ENCODE measurements at places on chromosomes 1 and 21.

DNA sequence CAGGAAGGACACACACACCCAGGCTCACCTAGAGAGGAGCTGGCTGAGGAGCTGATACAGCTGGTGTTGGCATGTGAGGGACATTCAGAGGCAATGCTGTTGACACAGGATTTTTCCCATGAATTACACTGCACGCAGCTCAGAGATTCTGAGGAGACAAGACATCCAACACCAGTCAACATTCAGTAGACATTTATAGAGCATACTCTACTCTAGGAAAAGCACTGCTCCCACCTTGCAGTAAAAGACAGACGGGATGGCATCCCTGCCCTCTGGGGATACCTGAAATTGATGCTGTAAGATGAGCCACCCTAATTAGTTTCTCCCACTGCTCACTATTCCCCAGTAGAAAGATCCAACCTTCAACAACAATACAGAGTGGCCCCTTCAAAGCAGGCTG is 5.1 kb downstream of the LYPD8 start:
- no peak for DNase-seq

DNA sequence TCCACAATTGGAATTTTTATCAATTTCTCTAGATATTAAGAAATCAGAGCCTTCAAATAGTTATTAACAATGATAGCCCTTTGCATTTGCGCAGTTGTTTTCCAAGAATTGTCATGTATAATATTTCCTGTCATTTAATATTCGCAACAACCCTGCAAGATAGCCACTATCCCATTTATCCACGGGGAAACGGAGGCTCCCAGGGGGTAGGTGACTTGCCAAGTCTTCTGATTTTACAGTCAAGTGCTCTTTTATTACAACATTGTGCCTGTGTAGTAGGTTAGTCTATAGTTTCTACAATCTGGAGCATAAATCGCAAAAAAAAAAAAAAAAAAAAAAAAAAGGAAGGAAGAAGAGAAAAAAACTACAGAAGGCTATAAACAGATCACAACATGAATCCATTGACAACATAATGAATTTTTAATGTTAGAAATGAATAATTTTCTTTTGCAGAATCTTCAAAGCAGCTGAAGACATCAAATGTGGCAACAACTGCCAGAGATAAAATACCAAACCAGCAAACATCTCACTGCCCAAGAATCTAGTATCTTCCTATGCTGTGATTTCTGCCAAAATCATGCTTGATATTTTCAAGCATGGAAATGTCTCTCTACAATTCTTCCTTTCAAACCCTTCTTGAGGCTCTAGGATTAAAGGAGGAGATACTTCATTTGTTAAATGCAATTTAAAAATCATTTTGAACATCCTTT is 125.5 kb downstream of the PTPN14 start:
- DNase-seq: no peak

GRCh38 chr1:64595871-64596515 is 126.1 kb downstream of the CACHD1 start:
- no peak for DNase-seq

DNA sequence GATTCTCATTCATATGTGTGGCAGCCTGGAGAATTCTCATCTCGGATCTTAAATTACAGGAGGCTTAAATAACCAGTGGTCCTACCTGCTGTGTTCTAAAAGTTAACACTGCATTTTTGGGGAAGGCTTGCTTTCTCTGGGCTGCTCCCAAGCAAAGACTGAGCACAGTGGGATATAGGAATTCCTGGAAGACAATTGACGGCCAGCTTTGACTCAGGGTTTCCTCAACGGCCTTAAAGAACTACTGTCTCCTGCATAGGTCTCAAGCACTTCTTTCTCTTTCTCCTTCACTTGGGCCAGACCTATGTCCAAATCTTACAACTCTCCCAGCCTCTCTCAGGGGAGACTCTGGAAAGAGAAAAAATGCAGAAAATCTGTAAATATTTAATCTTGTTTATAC is 1.0 kb upstream of the KRTAP13-3 start:
- no peak for DNase-seq

GRCh38 chr21:20617130-20617529 is 381.1 kb upstream of the NCAM2 start:
- no peak for DNase-seq

DNA sequence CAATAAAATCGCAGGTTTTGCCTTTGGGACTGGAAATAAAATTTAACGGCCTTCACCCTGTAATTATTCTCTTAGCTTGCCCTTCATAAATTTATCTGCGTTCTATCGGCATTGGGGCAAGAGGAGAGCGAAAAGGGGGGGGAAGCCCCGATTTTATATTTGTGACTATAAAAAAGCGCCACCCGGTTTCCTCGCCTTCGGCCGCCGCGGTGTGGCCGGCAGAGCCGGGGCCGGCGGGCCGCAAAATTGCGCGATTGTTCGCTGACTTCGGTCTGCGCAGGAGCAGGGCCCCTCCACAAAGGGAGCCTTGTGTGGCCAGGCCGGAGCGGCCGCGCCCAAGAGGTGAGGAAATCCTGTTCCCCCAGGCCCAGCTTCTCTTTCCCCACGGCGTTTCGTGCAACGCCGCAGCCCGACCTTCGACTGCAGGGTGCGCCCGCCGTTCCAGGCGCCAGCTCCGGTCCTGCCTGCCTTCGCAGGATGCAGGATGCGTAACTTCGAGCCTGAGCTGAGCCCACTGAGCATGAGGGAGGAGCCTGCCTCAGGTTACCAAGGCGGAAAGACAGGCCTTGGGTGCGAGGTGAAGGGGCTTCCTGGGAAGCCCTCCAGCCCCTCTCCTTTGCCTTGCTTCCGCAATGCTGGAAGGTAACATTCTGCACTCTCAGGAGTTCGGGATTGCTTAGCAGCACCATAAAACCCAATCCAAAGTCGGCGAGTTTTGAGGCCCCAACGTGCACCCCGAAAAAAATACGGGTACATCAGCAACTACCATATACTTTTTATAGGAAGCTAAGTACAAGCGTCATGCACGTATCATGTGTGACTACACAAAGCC is 4.9 kb upstream of the TBX15 start:
- no peak for DNase-seq

DNA sequence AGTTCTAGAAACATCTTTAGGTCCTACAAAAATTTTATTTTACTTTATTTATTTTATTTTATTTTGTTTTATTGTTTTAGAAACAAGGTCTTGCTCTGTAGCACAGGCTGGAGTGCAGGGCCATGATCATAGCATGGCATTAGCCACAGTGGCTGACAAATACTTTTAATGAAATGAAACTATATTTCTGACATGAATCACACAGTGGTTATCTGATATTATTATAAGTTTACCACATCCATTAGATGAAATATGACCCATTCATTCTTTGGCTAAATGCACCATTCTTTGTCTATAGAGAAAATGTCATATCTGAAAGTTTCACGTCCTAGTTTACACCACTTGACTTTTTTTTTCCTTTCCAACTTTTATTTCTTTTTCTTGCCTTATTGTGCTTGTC is 613.4 kb upstream of the ADAMTS5 start:
- no peak for DNase-seq

- DNase-seq: no peak
Measured at GRCh38 chr21:27511233-27511632, 544.3 kb upstream of the ADAMTS5 start.

DNA sequence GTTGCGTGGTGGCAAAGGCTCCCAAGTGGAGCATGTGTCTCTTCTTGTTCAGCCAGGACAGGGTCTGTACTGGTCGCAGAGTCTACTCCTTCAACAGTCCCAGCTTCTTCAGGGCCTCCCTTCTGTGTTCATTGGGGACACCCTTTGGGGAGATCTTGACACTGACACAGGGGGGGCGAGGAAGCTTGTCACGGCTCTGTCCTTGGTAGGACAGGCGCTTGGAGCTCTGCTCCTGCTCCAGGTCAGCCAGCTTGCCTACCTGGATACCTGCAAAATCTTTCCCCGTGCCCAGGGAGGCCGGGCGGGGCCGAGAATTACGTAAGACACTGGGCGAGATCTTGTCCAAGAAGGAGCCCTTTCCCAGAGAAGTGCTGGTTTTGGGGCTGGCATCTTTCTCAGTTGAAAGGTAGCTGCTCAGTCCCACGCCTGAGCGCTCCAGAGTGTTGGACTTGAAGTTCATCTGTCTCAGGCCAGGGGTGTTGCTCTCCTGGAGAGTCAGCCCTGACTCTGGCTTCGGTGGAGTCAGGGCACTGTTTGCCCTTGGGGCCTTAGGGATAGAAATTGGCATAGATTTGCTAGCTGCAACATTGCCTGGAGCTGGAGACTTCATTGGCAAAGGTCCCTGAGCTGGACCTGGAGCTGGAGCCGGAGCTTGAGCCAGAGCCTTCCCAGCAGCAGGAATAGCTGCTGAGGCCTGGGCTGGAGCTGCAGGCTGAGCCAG is 10.5 kb downstream of the C1orf116 start:
- no peak for DNase-seq

- no peak for DNase-seq
Measured at GRCh38 chr1:7620196-7620595, 150.9 kb upstream of the VAMP3 start.

DNA sequence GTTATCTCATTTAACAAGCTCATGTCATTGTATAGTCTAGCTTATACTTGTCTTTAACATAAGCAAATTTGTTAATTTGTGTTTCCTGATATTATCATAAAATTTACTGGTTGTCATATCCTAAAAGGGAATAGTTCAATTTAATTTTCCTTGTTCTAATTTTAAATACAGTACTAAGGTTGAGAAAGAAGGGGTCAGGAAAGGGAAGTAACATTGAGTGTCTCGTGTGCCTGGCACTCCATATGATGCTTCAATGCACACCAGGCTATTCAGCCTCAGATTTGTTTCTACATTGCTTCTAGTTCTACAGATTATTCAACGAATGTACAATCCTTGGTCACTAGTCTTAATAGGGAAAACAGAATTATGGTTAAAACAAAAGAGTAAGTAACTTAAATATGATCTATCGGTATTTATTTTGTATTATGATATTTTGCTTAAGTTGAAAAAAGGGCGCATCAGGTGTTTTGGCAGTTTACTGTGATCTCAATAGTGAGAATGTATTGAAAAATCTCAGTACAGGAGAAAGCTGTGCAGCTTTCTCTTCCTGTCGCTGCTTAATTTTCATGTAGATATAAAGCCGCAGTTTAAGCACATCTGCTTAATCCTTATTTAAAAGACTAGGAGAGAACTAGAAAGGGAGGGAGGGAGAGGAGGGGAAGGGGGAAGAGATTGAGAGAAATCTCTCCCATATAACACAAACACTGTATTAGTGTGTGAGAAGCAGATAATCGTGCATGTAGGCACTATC is 13.0 kb downstream of the PTPRC start:
- DNase-seq: no peak

DNA sequence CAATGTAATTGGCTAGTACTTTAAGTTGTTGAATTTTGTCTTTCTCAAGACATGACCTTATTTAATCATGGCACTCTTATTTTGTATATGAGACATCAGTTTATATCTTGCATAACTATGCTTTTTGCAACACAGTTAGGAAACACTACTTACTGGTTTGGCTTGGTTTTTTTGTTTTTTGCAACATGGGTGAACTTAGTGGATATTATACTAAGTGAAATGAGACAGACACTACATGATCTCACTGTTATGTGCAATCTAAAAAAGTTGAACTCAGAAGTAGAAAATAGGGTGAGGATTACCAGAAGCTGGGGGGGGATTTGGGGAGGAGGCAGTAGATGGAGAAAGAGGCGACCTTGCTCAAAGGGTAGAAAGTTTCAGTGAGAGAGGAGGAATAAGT is 132.1 kb downstream of the PLA2G4A start:
- no peak for DNase-seq

GRCh38 chr1:212514056-212514614 is 81.4 kb downstream of the NENF start:
- no peak for DNase-seq

DNA sequence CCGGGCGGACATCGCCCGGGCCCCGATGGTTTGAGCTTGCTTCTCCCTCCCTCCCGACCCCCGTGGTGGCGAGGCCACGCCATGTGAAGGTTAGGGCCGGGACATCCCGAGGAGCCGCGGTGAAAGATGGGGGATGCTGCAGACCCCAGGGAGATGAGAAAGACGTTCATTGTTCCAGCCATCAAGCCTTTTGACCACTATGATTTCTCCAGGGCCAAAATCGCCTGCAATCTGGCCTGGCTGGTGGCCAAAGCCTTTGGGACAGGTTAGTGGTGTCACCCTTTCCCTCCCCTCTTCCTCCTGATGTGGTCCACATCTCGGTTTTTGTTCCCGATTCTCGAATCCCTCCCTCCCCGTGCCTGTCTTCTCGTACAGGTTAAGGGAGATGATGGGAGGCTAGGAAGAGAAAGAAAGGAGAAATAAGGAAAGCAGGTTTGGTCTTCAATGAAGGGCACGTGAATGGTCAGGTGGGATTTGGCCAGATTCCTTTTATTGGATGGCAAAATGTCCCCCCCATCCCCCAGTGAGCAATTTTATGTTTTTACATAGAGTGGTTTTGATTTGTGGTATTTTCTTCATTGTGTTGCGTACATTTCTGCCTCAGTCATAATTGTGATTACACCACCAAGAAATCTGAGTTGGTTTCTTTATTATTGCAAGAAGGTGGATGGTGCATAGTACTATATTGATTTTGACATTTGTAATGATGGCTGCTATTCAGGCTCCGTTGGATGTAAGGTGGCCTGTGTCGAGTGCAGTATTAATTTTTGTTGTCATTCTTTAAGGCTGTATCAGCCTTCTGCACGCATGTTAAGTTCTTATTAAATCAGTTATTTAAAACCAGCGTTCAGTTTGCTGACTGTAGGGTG is 1.2 kb downstream of the CAMSAP2 start:
- DNase-seq: no peak

DNA sequence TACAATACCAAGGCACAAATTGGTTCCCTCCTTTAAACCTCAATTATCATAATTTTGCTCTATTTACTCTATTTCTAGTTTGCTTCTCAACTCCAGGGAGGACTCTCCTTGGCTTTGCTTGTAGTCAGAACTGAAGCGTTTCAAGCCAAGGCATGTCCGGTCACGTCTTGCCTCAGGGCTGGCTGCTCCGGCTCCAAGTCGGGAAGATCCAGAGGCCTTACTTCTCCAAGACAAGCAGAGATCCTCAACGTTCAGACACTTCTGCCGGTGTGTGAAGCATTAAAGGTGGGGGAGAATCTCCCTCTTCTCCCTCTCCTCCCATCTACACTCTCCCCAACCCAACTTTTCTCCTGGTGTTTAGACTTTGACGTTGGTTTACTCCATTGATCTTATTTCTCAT is 7.2 kb upstream of the HHAT start:
- DNase-seq: no peak

GRCh38 chr1:214475746-214476145 is 75.7 kb downstream of the PTPN14 start:
- no peak for DNase-seq

DNA sequence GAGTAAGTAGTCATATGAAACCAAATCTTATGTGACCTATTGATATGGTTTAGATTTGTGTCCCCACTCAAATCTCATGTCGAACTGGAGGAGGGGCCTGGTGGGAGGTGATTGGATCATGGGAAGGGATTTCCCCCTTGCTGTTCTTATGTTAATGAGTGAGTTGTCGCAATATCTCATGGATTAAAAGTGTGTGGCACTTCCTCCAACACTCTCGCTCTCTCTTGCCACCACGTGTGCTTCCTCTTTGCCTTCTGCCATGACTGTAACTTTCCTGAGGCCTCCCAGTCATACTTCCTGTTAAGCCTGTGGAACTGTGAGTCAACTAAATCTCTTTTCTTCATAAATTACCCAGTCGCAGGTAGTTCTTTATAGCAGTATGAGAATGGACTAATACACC is 241.2 kb downstream of the RGS7 start:
- no peak for DNase-seq

GRCh38 chr21:46152927-46153246 is 2.5 kb downstream of the FTCD start:
- DNase-seq: no peak

Data from caudate nucleus (tissue), 63 donors.